Activated naive CD4-positive, alpha-beta T cell (primary cell): ENCODE measurements at places on chromosomes 2 and 18.

- DNase-seq: no peak
These were observed 71.3 kb downstream of the TMEM18 start for GRCh38 chr2:605674-606608.

GRCh38 chr2:190486037-190486623 lies 48.4 kb downstream of the NEMP2 start:
- DNase-seq: no peak

- no peak for DNase-seq
These were observed 78.3 kb upstream of the ASB18 start for GRCh38 chr2:236342507-236342906.

- no peak for DNase-seq
These were observed 64.6 kb downstream of the KCTD18 start for GRCh38 chr2:200445284-200445683.

GRCh38 chr18:38450876-38451275 lies 885.3 kb upstream of the CELF4 start:
- no peak for DNase-seq

DNA sequence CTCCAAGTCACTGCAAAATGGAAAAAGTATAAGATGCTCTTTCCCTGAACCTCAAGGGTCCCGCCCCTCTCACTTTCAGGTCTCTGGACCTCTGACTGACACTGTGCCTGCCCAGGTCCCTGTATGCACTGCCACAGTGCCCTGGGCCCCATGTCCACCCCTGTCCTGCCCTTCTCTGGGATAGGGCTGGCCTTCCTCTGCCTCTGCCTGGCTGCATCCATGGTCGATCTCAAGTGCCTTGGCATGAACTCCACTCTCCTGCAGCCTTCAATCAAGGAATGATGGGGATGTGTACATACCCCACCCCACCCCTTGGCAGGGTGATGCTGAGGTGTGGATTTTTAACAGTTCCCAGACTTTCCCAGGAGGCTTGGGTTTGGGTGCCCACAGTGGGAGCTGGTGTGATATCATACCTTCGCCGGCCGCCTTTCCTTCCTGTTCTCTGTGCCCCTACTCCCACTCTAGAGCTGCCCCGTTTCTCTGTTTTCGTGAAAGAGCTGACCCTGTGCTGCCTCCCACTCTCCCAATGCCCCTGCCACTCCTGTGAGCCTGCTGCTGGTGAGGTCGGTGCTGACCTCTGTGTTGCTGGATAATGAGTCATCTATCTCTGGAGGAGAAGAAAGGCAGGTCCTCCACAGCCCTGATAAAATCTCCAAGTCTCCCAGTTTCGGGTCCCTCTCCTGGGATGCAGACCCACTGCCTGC lies 18.9 kb downstream of the PTPN18 start:
- DNase-seq: no peak
